NCI-H1092 (cell line): ENCODE measurements at places on chromosomes 16 and 17.
A peak's percentile ranks its signal among the peaks of the same experiment; 100 is the strongest.

DNA sequence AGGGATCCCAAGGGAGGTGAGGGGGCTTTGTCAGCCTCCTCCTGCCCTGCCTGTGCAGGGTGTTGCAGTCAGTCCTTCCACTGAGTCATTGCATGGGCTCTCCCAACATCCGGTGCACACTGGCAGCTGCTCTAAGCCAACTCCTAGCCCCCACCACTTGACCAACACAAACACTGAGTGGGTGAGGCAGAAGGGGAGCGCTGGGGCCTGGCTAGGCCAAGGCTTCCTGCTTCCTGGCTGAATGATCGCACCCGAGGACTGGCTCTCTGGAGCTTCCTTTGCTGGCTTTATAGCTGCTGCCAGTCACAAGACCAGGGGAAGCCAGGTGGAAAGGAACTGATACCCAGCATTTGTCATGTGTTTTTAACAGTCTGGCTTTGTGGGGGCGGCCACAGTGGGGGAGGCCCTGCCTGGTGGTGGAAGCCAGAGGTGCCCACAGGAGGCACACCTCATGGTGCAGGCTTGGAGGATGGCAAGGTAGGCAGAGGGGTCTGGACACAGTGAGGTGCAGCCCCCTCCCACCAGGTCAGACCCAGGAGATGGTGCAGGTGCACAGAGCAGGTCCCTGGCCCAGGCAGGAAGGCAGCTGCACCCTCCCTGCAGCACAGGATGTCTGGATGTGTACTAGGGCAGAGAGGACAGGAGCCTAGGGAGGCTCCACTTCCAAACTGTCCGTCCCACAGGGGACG is 6.8 kb downstream of the MPG start:
- DNase-seq, result peak; percentile 70

DNA sequence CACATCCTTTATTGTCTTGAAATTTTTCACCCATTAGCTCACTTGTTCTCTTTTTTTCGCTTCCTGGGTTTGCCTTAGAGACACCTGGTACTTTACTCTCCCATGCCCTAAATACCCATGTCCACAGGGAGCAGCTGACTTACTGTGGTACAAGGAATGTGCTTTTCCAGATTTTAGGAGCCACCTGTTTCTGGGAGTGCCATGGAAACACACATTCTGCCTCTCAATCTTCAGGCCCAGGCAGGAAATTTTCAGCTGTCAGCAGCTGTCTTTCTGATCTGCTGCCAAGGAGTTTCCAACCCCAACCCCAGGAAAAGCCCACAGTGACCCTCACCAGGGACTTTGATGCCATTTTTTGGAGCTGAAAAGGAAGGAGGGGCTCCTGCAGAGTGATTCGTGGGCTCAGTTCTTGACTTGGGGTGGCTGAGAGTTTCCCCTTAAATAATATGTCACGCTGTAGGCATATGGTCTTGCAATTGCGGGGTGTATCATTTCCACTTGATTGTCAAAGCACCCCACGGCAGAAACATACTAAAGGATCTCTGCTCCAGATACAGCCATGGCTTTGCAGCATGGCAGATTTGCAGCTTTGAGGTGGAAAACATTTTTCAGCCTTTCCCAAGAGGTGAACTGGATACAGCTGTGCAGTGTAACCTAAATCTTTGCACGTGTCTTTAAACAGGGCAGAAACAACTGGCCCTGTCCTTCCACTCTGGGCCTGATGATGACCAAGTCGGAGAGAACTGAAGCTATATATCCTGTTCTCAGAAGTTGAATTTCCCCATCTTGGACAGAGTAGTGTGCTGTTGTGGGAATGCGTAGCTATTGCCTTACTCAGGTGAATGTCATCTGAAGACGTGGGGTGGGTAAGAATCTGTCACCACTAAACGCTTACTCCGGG is 19.2 kb downstream of the RBFOX1 start:
- no peak for DNase-seq

- no peak for DNase-seq
These were observed 40.6 kb upstream of the XYLT1 start for GRCh38 chr16:17511340-17511739.

- DNase-seq, result no peak
These were observed 9.0 kb downstream of the MOSMO start for GRCh38 chr16:22016927-22017326.
